NCI-H1436 treated with DMSO at 0.1 percent for 48 hours (cell line): ENCODE measurements at places on chromosomes 13 and 19.
A peak's percentile ranks its signal among the peaks of the same experiment; 100 is the strongest.

DNA sequence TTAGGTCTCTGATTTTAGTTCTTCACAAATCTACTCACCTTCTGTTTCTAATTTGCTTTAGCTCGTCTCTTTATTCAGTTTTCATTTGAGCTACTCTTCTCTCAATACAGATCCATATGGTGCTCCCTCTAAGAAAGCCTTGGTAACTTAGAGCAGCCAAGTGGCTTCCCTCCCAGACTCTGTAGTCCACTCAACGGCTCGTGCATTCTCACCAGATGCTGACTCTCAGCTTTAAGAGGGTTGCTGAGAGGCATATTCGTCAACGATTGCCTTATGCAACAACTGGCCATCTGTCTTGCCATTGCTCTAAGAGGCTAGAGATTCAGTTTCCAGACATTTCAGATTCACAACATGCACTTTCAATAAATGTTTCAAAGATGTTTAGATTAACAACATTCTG, 785.8 kb upstream of the SLC10A2 start:
- no peak for DNase-seq

DNA sequence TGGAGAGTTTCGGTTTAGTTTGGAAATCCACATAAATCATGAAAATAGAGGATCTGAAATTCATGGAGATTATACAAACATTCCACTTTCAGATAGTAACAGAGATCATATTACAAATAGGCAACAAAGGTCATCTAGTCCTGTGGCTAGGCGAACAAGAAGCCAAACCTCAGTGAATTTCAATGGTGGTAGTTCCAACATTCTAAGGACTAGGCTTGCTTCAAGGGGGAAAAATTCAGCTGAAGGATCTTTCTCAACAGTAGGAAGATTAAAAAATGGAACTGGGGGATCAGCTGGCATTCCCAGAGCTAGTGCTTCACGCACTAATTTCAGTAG, 47.0 kb downstream of the FOXO1 start:
- DNase-seq = no peak

- no peak for DNase-seq
Observed at GRCh38 chr13:109412283-109412901, 374.0 kb downstream of the IRS2 start.

DNA sequence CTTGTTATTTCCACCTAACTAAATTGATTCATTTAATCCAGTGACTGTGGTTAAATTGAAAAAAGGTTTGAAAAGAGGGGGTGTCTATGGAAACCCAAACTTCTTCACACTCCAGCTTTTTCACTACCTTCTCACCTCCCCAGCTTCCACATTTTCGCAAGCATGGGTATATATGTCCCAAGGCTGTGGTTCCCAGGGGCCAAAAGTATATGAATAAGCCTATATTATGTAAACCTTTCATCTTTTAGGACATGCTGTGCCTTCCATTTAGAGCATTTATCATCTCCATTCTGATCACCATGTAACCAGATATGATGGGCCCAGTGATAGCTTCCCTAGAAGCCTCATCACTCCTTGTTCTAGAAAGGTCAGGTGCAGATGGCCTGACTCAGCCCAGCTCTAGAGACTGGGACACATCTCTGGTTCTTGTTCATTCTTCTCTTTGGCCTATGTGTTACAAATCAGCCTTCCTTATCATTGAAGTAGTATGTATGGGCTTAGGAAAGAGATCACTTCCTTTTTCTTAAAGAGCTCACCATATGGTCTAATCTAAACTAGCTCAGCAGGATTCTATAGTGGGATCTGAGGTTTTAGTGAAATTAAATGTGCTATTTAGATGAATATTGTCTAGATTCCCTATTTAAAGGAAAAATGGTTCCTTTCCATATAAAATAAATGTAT, 19.5 kb upstream of the ARL11 start:
- DNase-seq = no peak

DNA sequence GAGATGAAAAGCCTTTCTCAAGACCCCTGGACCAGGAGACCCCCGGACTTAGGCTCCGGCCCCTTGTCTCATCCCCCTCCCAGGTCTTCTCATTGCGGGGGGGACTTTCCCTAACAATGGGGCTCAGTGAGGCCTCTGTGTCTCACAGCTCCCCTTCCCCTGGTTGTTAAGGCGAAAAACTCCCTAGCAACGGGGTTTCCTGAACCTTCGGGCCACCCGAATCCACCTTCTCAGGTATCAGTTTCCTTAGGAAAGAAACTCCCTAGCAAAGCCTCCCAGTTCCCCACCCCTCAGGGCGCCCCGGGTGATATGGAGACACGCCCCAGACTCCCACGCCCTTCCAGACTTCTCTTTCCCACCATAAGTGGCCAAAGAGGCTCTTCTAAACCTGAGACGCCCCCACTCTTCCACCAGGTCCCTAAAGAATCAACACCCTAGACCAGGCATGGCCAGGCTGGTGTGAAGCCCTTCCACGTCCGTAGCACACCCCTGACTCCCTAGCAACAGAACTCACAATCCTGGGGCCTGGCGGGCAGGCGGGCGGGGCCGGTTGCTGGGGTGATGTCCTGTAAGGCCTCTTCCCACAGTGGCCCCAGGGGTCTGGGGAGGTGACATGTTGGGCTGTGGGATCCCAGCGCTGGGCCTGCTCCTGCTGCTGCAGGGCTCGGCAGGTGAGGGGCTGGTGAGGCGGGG, at the start of gene TMEM190:
Gene TMEM190, plus strand, starts transcription at position 586 of the 693 bp plus-strand sequence. Its CDS starts 28 bp downstream, at position 614.
- no peak for DNase-seq

GRCh38 chr13:102970542-102970941, 95.7 kb downstream of the SLC10A2 start:
- no peak for DNase-seq

GRCh38 chr13:74678308-74678965, 544.2 kb upstream of the KLF12 start:
- no peak for DNase-seq

GRCh38 chr13:36059321-36059720, 71.9 kb downstream of the DCLK1 start:
- DNase-seq = no peak

DNA sequence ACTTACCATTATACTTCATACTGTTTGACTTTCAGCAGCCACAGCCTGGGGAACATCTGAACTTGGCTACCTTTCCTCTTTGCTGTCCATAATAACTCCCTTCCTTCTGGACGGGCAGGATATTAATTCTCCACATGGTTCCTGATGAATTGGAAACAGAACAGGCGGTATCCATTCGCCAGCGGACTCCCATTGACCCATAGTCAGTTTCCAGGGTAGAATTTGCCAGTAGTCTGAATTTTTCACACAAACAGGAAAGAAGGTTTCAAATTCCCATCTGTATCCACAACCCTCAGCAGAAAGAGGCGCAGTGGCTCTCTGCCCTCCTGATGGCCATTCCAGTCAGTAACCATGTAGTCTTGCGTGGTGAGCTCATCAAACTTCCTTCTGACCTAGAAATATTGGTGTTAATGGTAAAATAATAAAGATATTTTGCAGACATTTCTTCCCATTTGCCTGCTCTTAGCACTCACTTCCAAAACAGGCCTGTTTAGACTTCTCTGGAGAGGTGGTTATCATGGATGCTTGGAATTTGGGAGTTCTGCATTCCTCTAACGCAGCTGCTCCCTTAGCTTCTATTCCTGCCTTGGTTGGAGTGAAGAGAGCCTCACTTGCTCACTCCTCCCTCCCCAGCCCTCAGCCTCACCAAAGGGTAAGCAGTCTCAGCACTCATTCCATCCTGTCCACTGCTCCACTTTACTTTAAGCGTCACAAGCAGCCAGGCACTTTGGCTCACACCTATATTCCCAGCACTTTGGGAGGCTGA, 75.0 kb upstream of the OXGR1 start:
- no peak for DNase-seq

- DNase-seq = no peak
Observed at GRCh38 chr13:110073982-110074381, 233.0 kb downstream of the COL4A1 start.

- no peak for DNase-seq
Observed at GRCh38 chr13:93446238-93446637, 219.6 kb downstream of the GPC6 start.

DNA sequence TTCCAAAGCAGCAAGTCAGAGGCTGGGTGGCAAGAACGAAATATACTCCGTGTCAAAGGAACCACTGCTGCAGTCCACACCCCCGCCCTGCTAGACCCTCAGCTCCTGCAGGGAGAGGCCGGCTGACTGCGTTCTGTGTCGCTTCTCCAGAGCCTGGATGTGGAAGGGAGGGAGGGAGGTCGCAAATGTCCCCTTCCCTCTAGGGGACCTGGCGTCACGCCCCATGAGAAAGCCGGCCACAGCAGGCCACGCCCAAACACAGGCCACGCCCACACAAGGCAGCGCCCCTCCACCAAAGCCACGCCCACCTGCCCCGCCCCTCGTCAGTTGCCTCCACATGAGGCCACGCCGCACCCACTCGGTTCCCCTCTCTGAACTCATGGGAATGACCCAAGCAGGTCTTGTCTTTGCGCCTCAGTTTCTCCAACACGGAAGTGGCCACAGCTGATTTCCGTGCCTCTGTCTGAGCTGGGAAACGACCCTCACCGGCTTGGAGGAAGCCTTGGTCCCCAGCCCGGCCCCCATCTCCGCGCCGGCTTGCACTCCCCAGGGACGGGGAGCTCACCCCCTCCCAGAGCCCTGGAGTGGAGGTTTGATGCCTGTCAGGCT, 38.4 kb upstream of the TCF3 start:
- peak; percentile 0 for DNase-seq

- DNase-seq = no peak
Observed at GRCh38 chr19:18399008-18399407, 1.6 kb upstream of the LRRC25 start.

GRCh38 chr13:107271227-107271626, 703.3 kb upstream of the ARGLU1 start:
- no peak for DNase-seq

GRCh38 chr13:73141292-73141771, 82.5 kb downstream of the KLF5 start:
- DNase-seq = no peak
